ENCODE measurements at places on chromosomes 13 and 19.

- no peak for DNase-seq
These were observed 43.2 kb upstream of the RANBP3 start for GRCh38 chr19:6020972-6021805.

DNA sequence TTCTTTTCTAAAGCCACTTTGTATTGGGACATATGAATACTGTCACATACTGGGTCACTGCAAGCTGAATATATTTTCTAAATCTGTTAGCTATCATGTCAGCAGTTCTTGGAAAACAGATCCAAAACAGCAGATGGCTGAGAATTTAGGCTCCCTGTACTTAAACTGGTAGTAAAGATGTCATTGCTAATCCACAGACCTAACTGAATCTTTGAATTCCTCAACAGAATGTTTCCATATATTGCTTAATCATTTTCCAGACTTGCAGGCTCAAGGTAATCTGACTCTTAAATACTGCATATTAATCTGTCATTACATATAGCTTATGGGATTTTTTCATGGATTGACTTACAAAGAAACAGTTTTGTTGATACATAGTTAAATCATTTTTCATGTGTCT, 639.0 kb upstream of the KLHL1 start:
- DNase-seq, result no peak

DNA sequence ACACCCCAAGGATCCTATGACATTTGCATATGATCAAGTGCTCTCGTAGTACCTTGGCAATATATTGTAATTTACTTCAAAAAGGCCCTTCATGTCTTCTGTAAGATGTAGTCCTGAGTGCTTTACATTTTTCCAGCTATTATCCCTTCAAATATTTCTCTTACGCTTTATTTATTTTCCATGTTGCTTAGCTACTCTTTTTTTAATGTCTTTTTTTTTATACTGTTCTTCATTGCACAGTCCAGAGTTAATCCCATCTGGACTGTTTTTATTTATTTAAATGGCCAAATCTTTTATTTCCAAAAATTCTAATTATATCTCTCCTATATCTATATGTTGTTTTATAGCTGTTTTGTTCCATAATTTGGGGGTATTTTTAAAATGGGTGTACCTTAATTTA, 371.3 kb downstream of the SLC7A1 start:
- no peak for DNase-seq

DNA sequence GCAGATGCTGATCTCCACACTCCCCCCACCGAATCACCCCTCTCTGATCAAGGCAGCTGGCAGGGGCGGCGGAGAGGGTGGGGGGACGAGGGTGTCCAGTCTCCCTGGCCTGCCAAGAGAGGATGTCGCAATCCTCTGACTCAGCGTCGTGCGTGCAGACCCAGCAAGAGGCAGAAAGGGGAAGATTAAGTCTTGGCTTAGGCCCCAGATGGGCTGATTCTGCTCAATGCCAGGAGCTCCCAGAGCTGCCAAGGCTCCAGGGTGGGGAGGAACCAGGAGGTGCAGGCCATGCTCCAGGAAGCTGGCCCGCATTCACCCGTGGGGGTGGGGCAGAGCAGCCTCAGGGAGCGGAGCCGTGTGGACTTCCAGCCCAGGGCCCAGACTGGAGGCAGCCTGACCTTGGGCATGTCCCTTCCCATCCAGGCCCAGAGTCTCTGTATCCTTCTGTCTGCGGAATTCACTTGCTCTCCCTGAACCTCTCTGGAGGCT, 6.6 kb upstream of the BCL3 start:
- DNase-seq, result no peak

- no peak for DNase-seq
These were observed 108.3 kb downstream of the DOCK9 start for GRCh38 chr13:98869408-98870090.

GRCh38 chr19:7513809-7514642, 1.9 kb upstream of the ZNF358 start:
- DNase-seq, result no peak

DNA sequence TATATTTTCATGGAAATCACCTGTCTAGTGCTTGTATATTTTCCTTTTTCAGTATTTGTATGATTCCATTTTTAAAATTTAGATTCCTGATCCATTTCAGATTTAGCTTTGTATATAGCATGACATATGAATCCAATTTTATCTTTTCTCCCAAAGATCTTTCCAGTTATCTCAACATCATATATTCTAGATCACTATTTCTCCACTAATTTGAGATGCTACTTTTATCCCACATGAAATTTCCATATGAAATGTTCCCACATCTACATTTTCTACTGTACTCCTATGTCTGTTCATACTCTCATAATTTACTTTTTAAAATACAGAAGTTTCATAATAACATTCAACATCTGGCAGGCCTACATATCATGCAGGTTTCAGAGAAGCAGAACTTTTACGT, 1784.1 kb downstream of the SLITRK5 start:
- DNase-seq, result no peak

DNA sequence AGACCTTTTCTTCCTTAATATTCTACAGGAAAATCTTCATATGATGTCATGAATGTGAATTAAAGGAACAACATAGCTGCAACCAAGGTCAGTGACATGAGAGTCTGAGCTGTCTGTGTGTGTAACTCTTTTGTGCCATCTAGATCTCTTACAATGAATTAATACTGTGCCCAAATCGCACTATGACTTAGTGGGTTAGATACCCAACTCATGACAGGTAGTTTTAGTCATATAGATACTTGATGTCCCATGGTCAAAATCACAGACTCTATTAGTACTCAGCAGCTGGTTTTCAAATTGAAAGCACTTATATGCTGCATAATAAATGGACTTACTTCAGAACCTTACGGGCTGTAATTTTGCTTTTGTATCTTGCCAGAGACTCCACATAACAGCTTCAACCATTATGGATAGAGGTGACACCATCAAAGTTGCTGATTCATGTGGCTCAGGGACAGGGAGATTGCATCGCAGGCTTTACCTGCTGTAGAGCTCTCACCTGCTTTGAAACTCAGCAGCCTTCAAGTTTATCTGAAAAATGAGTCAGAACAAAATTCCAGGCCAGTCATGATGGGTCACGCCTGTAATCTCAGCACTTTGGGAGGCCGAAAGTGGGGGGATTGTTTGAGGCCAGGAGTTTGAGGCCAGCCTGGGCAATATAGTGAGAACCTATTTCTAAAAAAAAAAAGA, 12.3 kb upstream of the ZNF283 start:
- no peak for DNase-seq

DNA sequence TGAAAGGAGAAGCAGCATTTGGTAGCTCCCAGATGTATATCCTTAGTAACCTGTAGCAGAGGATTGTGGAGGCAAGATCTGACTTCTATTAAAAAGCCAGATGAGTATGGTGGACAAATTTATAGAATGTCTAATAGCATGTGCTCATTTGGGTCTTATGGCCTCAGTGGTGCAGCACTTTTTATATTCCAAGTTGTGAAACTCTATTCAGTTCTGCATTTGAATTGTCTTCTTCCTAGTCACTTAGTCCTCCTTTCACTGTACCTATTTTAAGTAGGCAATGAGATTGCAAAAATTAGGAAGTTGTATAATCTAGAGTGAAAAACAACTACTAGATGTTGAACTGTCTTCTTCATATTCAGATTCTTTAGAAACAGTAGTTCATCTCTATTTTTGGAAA, 412.5 kb upstream of the PCDH9 start:
- no peak for DNase-seq

GRCh38 chr19:19632661-19633060, 4.6 kb upstream of the LPAR2 start:
- no peak for DNase-seq

DNA sequence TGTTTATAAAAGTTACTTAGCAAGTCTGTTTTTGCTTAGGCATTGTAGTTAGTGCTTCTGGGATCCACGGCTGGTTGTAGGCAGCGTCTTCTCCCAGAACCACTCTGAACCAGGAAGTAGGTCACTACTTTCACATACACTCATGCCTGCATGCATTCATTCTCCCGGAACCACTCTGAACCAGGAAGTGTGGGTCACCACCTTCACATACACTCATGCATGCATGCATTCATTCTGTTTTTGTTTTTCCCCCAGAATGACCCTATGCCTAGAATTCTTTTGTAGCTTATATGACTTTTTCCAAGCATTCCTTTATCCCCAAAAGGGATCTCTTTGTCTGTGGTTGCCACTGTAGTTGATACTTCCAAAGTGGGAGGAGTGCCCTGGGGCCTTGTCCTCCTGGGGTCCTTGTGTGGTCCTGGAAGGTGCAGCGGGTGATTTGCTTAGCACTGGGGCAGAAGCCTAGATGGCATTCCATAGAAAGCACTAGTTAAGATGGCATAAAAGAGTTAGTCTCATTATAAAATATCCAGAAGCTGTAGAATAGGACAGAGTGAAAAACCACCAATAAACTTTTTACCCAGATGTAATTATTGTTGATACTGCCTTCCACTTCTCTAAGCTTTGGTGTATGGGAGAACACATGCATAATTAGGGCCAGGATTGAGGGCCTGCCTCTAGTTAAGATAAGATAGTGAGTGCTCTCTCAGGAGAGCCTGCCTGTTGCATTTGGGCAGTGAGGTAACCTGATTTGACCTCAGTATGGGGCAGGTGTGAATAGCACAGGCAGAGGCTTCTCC, 68.6 kb upstream of the TEX29 start:
- no peak for DNase-seq

- no peak for DNase-seq
These were observed 2.5 kb downstream of the SELENOV start for GRCh38 chr19:39517432-39517831.

- no peak for DNase-seq
These were observed 85.7 kb downstream of the FOXO1 start for GRCh38 chr13:40580566-40581276.

DNA sequence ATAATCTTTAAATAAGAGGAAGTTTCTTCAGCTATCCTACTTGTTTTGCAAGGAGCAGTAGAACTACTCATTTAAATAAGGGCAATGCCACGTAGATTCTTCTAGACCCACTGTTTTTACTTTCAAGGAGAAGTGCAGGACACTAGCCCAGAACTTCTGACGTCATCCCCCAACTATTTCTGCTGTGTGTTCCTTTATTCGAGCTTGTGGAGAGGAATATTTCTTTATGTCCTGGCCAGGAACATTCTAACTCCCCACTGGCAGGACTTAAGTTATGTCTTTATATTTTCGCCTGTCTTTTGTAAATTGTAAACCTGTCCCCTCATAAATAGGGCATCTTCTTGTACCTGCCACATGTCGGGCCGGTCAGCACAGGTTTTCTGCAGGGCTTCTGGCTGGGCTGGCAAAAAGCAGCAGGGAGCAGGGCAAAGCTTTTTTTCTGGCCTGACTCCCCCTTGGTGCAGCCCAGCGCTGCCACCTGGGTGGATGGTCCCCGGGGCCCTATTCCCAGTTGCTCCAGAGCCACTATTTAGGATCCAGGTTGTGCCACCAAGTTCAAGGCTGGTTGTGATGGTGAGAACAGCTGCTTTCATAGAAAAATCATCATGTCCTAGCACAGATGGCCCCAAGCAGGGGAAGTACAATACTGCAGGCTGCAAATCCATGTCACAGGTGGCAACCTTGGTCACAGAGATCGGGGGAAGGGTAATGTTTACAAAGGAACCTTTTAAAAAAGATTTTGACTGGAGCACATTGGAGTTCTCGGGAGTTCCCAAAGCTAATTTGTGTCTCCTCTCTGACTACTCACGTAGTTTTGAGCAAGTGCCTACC, 1.8 kb downstream of the MBNL2 start:
- no peak for DNase-seq

DNA sequence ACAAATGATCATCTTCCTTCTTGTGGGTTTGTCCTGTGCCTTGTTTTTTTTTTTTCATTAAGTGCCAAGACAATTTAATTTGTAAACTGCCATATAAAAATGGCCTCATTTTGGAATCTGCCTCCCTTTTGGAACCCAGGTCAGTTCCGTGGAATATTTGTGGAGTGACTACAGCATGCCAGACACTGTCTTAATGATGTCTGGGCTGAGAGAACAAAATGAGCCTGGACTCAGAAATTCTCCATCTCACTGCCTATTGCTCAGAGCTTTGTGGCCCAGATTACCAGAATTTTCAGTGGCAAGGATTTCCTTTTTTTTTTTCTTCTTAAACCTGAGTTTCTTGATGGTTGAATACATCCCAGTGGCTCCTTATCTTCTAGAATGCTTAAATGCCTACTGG, 340.6 kb downstream of the ENOX1 start:
- DNase-seq, result no peak

GRCh38 chr13:74306496-74306895, 172.3 kb upstream of the KLF12 start:
- DNase-seq, result no peak

DNA sequence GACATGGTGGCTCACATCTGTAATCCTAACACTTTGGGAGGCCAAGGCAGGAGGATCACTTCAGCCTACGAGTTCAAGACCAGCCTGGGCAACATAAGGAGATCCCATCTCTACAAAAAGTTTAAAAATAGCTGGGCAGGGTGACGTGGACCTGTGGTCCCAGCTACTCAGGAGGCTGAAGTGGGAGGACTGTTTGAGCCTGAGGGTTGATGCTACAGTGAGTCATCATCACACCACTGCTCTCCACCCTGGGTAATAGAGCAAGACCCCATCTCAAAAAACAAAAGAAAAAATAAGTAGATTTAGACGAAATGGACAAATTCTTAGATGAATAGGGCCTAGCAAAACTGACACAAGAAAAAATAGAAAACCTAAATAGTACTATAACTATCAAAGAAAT, 10.4 kb upstream of the GNG8 start:
- DNase-seq, result no peak

DNA sequence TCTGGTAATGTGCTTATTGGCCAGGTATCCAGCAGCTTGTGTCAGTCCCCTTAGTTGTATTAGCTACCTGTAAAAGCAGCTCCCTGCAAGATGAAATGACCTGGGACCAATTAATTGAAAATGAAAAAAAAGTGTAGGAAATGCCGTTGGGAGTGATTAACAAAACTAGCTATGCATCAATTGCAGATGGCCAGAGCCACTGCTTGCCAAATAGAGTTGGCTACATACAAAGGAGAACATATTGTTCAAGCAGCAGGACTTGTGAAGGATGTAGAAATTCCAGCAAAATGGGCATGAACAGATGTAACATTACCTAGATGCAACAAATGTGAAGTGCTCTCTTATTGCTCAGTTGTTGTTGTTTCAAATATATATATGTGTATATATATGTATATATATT, 300.5 kb downstream of the PCDH17 start:
- DNase-seq, result no peak

DNA sequence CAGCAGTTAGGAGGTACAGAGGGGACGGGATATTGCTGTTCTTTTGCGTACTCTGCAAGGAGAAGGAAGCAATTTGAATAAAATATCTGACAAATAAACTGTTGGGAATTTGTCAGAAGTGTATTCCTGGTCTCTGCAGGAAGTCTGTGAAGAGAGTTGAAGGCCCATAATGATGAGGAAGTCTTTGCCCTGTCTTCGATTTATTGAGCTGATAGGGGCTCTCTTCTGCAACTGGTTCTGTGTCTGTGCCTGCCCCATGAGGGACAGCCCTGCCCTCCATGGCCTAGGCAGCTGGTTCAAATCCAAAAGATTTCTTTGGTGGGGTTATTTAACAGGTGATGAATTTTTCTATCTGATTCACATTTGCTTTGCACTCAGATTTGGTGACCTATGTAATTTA, 339.7 kb upstream of the EDNRB start:
- no peak for DNase-seq

Measured in HuH-7.5 (cell line).